ENCODE measurements at places on chromosomes 6 and 20.

- no peak for DNase-seq
These were observed 50.7 kb downstream of the ANKRD60 start for GRCh38 chr20:58177799-58178198.

GRCh38 chr6:91447530-91448254 is 860.8 kb upstream of the MAP3K7 start:
- no peak for DNase-seq

- DNase-seq: no peak
These were observed 404.2 kb downstream of the THBS2 start for GRCh38 chr6:168849459-168849858.

- no peak for DNase-seq
These were observed 2.4 kb downstream of the DSP start for GRCh38 chr6:7543789-7544424.

- DNase-seq: no peak
These were observed 3.9 kb downstream of the SYTL3 start for GRCh38 chr6:158653577-158654354.

DNA sequence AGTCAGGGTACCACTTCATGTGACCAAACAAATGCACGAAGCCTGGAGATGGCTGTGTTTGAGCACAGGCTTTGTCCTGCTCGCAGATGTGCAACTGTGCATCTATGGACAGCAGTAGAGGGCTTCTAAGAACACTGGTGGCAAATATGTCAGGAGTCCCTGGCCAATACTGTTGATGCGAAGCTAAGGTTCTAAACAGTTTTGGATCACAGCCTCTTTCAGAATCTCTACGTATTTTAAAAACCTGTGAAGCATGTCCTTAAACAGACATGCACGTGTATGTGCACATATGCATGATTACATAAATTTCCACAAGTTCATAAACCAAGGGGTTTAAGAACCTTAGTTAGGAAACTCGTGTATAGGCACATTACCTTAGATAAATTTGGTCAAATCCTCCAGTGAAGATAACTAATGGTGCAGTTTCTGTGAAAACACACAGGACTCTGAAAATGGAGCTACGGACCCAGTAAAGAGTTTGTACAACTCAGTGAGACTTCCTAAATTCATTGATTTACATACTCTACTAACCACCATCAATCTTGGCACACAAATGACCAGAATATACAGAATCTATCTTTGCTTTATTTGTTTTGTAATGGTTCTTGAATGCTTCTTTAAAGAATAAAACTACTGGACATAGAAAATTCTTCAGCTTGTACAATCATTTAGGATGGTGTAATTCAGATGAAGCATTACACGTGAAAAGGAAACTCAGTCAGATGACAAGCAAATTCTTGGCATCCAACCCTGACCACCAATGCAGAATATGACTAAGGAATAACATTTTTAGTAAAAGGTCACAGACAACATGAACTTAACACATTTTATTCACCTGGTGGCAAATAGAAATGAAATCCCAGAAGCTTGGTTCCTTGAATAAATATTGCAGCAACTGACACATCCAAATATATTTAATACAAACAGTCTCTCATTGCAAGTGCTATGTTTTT is 27.4 kb downstream of the KCNQ5 start:
- no peak for DNase-seq

DNA sequence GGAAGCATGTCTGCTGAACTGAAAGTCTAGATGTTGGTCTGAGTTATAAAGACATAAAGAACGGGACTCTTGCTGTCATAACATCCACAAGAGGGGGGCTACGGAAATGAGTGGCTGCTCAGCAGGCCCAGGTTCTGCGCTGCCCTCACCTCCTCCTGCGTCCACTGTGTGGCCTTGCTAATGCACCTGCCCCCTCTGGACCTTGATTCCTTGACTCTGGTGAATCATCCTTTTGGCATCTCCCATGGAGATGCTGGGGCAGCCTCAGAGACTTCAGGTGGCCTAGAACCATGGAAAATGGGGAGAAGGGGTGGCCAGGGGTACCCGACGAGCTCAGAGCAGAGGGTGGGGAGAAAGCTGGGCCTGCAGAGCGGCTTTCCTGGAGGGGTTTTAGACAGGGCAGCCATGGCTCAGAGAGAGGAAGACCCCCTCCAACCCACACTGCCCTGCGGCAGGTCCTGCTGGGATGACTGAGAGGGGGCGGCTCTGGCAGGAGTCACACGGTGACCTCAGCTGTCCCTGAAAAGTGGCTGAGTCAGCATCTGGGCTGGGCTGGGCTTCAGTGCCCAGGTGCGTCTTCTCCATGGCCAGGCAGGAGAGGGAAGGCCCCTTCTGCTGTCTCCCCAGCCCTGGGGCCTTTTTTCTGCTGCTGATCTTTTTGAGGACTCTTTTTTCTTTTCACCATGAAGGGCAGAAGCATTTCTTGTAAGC is 46.9 kb downstream of the DLGAP4 start:
- no peak for DNase-seq

DNA sequence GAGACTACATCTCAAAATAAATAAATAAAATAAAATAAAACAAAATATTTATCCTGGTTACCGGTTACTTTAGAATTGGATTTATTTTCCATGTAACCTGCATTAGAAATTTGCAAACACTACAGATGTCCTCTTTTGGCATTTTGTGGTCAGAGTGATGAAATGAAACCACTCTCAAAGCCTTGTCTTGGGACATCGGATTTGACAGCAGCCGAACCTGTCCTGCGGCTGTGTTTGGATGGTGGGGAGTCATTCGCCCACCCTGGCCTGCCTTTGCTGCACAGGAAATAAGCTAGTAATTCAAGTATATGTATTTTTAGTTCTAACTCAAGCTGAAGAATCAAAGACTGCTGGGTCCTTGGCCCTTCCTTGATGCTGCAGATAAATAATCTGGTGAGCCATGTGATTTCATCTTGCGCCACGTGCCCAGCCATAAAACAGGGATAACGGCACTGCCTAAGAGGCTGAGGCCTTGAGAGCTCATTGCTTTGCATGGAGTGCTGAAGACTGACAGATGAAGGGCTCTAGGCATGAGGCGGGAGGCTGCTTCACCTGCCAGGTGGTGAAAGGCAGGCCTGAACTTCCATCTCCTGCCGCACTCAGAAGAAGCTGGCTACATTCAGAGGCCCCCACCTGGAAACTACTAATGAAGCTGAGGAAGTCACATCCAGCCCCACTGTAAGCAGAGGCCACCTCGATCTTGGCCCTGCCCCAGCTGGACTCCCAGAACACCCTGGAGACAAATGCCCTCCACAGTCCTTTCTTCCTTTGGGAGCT is 76.9 kb downstream of the NOL4L start:
- no peak for DNase-seq

- DNase-seq: no peak
These were observed 165.0 kb upstream of the POU3F2 start for GRCh38 chr6:98669371-98669770.

DNA sequence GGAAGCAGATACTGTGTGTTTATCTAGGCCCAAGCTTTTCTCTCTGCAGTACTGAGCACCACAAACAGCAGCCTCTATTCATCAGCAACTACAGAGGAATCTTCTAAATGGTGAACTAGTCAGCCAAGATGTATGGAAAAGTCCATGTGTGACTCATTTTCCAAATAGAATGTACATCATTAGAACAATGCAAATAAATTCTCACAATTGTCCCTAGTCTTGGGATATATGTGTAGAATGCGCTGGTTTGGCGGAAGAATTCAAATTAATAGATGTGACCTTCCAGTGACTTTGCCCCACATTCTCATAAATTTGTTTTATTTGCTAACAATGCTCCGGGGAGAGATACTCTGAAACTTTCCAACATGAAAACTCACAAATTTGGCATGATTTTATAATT is 436.2 kb downstream of the CBLN4 start:
- no peak for DNase-seq

DNA sequence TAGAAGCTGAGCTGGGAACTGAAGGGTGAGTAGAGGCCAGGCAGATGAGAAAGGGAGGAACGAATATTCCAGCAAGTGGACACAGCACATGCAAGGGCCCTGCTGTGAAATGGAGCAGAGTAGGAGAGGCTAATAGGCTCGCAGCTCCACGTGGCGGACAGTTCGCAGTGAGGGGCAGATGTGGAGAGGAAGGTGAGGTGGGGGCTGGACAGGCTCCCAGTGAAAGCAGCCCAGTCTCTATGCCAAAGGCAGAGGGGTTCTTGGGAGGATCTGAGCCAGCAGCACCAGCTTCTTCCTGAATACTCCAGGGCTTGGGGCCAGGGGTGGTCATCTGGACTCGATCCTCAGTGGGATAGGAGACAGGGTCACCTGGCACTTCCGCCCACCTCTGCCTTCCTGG is 81.0 kb downstream of the CEBPB start:
- DNase-seq: no peak

GRCh38 chr6:110392727-110393126 is 22.6 kb downstream of the DDO start:
- no peak for DNase-seq

GRCh38 chr6:88359530-88360202 is 193.5 kb upstream of the CNR1 start:
- DNase-seq: no peak

- no peak for DNase-seq
These were observed 202.0 kb downstream of the RNGTT start for GRCh38 chr6:88761237-88762031.

DNA sequence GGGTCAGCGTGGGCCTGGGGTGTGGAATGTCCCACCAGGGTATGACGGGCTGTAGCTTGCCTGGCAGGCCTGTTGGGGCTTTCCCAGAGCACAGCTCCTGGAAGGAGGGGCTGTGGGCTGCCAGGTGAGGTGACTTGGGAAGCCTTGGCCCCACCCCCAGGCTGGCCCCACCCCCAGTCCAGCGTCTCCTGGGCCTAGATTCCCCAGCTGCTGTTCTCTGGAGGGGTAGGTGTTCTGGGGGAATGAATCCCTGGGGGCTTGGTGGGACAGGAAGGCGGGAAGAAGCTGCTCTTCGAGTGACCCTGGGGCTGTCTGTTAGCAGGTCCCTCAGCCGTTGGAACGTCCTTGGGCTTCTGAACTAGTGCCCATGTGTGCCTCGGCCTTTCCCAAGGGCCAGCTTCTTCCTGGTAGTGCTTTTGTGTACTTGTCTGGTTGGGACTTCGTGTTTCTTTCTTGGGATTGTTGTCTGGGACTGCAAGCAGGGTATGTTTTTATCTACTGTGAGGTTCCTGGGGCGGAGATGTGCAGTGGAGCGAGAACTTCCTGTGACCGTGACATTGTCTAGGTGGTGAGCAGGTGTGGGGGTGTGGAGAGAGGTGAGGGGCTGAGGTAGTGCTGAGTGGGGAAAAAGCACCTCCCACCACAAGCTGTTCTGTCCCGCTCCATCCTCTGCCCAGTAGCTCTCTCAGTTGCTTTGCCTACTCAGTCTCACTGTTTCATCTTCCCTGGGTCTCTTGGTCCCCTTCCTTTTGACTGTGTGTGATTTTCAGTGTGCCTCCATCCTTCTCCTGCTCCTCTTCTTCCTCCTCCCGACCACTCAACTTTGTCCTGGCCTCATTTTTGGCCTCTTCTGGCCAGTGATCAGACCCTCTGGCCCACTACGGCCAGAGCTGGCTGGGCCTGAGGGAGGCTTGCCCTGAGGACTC is 1.3 kb upstream of the DDR1 start:
- no peak for DNase-seq

DNA sequence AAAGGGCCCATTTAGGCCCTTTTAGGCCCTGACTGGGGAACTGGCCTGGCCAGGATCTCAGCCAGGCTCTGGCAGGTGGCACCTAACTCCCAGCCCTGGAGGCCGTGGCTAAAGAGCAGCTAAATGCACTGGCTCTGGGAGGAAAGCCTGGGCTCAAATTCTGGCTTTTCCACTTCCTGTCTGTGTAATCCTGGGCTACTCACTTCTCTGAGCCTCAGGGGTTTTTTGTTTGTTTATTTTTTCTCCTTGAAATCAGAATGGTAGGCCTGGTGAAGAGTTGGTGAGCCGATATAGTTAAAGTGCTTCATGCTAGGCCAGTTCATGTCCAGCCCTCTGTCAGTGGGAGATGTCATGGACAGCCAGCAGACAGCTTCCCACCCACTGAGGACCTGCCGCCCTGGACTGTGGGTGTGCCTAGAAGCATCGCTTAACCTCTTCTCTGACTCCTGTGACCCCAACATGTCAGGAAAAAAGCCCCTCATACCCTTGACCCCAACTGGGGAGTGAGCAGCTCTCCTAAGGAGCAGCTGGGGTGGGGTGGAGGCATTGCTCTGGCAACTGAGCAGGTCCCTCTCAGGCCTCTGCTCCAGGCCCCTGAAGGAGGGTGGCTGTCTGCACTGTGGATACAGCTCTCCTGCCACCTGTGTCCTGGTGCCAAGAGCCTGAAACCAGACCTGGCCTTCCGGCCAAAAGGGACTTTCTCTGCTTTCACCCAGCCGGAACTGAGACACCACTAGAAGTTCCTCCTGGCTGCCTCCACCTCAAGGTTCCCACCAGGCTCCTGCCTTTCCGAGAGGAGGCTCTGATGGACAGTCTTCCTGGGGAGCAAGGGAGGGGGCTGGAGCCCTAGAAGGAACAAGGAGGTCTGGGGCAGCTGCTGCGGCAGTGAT is 57.2 kb upstream of the MYL9 start:
- DNase-seq: peak; percentile 18

- no peak for DNase-seq
These were observed 150.5 kb downstream of the TBXT start for GRCh38 chr6:166017032-166017635.

GRCh38 chr6:142009647-142010046 is 123.1 kb upstream of the GJE1 start:
- DNase-seq: no peak

DNA sequence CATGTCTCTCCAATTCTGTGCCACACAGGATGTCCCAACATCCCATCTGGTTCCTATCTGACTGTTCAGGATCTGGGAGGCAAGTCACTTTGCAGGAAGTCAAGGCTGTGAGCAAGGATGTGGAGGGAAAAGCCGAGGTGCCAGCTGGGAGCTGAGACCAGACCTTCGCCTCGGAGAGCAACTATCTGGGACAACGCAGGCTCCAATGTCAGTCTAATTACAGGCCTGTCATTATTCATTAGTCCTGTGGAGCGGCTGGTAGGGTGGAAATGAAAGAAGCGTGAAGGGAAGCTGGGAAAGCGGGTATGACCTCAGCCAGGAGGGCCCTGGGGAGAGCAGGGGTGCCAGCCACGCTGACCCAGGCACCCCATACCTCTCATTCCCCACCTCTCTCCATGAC is 147.3 kb downstream of the UNC5CL start:
- DNase-seq: no peak

- DNase-seq: no peak
These were observed 38.3 kb downstream of the COX4I2 start for GRCh38 chr20:31675828-31676608.

DNA sequence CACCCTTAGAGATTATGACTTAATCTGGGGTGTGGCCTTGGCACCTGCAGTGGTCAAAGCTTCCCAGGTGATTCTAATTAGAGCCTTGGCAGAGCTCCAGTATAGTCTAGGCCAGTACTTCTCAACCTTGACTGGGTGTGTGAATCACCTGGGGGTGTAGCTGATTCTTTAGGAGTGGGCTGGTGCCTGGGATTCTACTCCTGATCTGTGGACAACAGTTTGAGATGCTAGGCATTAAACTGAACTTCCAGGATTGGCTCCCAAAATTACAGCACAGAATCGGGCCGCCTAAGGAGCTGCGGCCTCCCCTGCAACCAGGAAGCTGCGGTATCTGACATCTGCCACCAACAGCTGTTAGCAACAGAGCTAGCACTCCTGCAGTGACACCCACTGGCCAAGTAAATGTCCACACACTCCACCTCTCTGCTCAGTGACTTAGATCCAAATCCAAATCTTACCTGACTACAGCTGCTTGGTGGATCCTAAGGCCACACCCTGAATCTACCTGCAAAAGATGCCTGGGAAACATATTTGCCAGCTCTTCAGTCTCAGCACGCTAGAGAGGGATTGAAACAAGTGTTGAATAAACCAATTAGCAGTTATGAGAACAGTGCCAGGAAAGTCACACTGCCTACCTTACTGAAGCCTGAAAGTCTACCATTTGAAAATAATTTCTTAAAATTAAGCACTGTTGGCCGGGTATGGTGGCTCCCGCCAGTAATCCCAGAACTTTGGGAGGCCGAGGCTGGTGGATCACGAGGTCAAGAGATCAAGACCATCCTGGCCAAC is 126.7 kb downstream of the UNC5CL start:
- DNase-seq: peak; percentile 48

Data from NCI-H1092 (cell line).